ENCODE measurements at places on chromosomes 3 and 15. TPM values are rescaled to one million over a fixed set of nuclear protein-coding genes. Genes with fewer than 3 reads are reported as not detected.

The CASR gene
- total RNA-seq = not detected

The CPLX3 gene
- not detected for total RNA-seq

The MDFIC2 gene
- not detected for total RNA-seq

The CCR8 gene
- 1.0 TPM for total RNA-seq

The SEMA5B gene
- not detected for total RNA-seq

The EMC7 gene
- total RNA-seq = 23.8 TPM

The ACKR2 gene
- 2.9 TPM for total RNA-seq

The TM4SF18 gene
- 21.5 TPM for total RNA-seq

The GSK3B gene
- 48.1 TPM for total RNA-seq

The SLCO2A1 gene
- total RNA-seq = 0.69 TPM

The CCNB2 gene
- total RNA-seq = 2.0 TPM

The FGF12 gene
- total RNA-seq = 1.6 TPM

The ITGA11 gene
- total RNA-seq = 9.2 TPM

The ACP3 gene
- not detected for total RNA-seq

The HRH1 gene
- total RNA-seq = 80.7 TPM

The SLITRK3 gene
- not detected for total RNA-seq

The SLC12A1 gene
- total RNA-seq = 0.17 TPM

The NMNAT3 gene
- total RNA-seq = 2.4 TPM

The AMOTL2 gene
- total RNA-seq = 180 TPM

DNA sequence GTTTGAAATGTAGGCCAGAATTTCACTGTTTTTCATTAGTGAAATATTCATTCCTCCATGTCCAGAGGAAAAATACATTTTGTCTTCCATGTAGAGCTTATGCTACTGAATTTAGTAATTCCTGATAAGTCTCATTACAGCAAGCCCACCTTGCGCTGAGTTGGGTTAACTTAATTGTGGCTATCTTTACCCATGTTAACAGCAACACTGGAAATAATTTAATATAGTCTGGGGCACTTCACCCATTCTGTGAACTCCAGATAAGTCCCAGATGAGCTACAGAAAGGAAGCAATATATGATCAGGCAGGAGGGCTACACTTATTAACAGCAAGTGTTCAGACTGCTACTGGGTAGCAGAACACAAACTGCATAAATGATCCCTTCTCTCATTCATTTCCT is 270.1 kb upstream of the CNTN4 start:
- no peak for DNase-seq

DNA sequence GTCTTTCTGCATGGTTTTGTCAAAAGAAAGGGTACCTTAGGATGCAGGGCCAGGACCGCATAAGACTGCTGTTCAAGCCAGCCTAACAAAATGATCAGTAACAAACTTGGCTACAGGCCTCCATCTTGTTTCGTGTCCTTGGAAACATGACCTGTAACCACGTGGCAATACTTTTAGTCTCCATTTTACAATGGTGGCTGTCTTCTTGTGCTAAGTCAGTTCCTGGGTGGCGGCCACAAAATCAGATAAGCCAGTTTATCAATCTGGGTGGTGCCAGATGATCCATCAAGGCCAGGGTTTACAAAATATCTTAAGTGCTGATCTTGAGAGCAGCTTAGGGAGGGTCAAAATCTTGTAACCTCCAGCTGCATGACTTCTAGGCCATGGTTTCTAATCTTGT is 57.1 kb upstream of the GK5 start:
- DNase-seq = no peak

DNA sequence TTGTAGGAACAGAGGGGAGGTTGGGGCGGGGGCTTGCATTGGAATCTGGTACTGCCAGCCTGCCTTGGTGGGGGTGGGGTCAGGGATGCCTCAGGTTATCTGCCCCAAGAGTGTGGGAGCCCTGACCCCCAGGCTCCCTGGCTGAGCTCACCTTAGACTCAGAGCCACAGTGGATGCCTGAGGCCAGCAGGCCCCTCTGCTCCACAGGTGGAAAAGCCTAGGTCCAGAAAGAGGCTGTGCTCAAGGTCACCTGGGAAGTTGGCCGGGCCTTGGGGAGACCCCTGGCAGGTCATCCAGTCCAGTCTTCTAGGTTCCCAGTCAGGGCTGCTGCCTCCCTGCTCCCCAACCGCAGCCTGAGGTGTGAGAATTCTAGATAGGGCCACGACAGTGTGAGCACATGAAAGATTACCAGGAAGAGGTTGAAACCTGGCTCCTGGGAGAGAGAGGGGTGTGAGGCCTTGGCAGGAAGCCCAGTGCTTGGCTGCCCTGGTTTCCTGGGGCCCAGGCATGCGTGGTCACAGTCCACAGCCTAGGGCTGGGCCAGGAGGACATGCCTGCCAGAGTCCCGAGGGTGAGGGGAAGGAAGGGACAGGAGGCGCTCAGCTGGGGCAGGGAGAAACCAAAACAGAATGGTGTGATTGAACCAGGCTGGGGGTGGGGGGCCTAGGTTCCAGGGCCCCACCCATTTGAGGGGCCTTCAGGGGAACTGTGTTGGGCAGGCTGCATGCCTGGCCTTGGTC is 4.9 kb downstream of the HDAC11 start:
- peak; percentile 92 for DNase-seq

GRCh38 chr3:108091498-108092250 is 843 bp upstream of the CD47 start:
- no peak for DNase-seq

GRCh38 chr3:157097198-157097597 is 62.7 kb downstream of the CCNL1 start:
- DNase-seq = no peak

GRCh38 chr3:14252321-14253021 is 73.9 kb downstream of the LSM3 start:
- peak; percentile 34 for DNase-seq

GRCh38 chr15:71333136-71333700 is 217.9 kb downstream of the THSD4 start:
- no peak for DNase-seq

DNA sequence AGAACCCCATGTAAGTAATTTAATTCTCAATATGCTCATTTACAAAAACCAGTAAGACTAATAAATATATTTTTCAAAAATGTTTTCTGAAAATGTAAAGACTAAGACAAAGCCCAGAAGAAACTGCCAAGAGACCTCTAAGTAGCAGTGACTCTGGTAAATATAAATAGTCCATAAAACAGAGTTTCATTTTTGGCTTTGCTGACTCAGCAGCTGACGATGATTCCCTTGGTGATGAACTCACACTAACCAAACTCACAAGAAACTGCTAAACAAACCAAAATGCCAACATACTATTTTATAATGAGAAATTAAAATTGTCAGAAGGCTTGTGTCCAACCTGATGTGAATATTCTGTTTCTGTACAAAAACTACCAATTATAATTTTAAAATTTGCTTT is 31.5 kb upstream of the IMPG2 start:
- no peak for DNase-seq

- peak; percentile 89 for DNase-seq
These were observed 41.8 kb downstream of the ITGB5 start for GRCh38 chr3:124845406-124845805.

DNA sequence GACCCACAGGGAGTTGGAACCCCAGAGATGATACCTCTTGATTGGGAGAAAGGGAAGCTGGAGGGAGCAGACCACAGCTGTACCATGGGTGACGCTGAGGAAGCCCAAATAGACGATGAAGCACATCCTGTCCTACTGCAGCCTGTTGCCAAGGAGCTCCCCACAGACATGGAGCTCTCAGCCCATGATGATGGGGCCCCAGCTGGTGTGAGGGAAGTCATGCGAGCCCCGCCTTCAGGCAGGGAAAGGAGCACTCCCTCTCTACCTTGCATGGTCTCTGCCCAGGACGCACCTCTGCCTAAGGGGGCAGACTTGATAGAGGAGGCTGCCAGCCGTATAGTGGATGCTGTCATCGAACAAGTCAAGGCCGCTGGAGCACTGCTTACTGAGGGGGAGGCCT is 201.1 kb downstream of the AKAP13 start:
- DNase-seq = no peak

- DNase-seq = no peak
These were observed 2.4 kb upstream of the PPP1R14D start for GRCh38 chr15:40830884-40831283.

GRCh38 chr3:38613426-38613825 is 36.1 kb downstream of the SCN5A start:
- no peak for DNase-seq

- no peak for DNase-seq
These were observed 51.4 kb downstream of the SLC30A4 start for GRCh38 chr15:45471151-45471550.

- peak; percentile 64 for DNase-seq
These were observed 51.6 kb upstream of the CMTM7 start for GRCh38 chr3:32340039-32340438.

DNA sequence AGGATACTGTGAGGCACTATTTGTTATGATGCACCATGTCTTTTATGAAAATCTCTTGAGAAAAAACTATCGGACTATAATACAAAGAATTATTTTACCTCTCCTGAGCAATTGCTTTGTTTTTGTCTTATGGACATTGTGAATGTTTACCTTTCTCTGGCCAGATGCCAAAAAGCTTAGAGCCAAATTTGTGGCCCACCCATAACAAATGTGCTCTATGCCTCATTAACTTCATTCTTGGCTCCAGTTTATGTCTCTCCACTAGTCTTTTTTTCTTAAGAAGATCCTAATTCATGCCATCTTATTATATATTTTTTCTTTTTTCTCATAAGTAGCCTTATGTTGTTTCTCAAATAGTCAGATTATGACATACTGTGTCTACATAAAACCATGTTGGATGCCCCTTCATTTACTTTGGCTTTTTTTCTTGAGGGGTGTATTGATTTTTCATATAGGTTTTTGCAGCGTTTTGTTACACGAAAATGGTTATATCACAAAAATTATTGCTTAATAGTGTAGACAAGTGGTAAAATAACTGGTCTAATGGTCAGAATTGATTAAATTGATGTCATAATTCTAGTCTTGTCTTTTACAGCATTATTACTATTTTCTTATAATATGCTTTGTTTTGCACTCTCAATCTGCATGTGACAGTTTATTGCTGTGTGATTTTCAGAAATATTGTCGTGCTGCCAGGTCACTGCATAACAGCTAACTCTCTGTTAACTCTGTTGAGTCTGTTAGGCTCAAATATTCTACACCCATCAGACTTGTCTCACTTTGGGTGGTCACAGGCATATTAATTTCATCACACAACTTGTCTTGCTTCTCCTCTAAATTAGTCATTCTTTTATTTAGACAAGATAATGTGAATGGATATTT is 18.2 kb downstream of the SENP8 start:
- peak; percentile 79 for DNase-seq

GRCh38 chr3:39980781-39981180 is 171.4 kb downstream of the MYRIP start:
- no peak for DNase-seq

GRCh38 chr3:194070634-194071409 is 65.1 kb upstream of the HES1 start:
- peak; percentile 88 for DNase-seq

DNA sequence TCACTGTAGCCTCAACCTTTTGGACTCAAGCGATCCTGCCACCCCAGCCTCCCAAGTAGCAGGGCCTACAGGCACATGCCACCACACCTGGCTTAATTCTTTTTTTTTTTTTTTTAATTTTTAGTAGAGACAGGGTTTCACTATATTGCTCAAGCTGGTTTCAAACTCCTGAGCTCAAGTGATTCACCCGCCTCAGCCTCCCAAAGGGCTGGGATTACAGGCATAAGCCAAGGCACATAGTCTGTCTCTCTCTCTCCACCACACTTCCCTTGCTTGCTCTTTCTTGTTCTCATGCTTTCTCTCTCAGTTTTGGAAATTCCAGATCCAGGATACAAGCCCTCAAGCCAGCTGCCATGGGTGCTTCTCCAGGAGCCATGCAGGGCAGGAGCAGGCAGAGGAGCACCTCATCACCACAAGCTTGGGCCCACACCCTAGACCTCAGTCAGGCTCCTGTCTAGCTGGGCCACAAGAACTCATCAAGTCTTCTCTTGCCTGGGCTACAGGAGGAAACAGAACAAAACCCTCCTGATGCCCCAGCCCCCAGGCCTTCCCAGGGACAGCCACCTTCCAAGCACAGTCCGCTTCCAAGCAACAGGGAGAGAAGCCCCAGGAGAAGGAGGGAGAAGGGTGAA is 145.3 kb upstream of the LPP start:
- no peak for DNase-seq

GRCh38 chr15:37377428-37377827 is 277.1 kb upstream of the MEIS2 start:
- no peak for DNase-seq

GRCh38 chr15:69790632-69791031 is 307.1 kb downstream of the TLE3 start:
- DNase-seq = no peak

- no peak for DNase-seq
These were observed 64.3 kb downstream of the DUT start for GRCh38 chr15:48395521-48396011.

- peak; percentile 69 for DNase-seq
These were observed 2.5 kb downstream of the PFN2 start for GRCh38 chr3:149968216-149968615.

- DNase-seq = no peak
These were observed 558.0 kb upstream of the TGFBR2 start for GRCh38 chr3:30048431-30048830.

Data from renal cortical epithelial cell (primary cell).